Stimulated activated CD8-positive, alpha-beta memory T cell treated with anti-CD3 and anti-CD28 coated beads, Interleukin-4, amount 100 ng/mL, for 1 hour (primary cell): ENCODE measurements at places on chromosomes 2 and 18.
A peak's percentile ranks its signal among the peaks of the same experiment; 100 is the strongest.

GRCh38 chr18:22632191-22632590 is 214.5 kb upstream of the CTAGE1 start:
- DNase-seq = no peak

DNA sequence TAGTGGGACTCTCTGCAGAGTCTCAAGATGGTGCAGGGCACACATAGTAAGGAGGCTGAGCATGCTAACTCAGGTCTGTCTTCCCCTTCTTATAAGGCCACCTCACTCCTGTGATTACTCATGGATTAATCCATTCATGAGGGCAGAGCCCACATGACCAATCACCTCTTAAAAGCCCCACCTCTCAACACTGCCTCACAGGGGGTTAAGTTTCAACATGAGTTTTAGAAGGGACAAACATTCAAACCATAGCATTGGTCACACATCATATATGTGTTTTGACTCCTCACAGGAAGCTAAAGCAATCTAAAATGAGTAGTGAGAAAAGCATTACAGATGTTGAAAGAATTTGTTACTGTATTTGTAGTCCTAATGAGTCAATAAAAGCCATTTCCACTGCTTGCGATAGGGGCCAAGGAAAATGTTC is 57.5 kb downstream of the DTNA start:
- no peak for DNase-seq

- DNase-seq = peak; percentile 9
Observed at GRCh38 chr2:234335661-234336228, 161.1 kb downstream of the ARL4C start.

DNA sequence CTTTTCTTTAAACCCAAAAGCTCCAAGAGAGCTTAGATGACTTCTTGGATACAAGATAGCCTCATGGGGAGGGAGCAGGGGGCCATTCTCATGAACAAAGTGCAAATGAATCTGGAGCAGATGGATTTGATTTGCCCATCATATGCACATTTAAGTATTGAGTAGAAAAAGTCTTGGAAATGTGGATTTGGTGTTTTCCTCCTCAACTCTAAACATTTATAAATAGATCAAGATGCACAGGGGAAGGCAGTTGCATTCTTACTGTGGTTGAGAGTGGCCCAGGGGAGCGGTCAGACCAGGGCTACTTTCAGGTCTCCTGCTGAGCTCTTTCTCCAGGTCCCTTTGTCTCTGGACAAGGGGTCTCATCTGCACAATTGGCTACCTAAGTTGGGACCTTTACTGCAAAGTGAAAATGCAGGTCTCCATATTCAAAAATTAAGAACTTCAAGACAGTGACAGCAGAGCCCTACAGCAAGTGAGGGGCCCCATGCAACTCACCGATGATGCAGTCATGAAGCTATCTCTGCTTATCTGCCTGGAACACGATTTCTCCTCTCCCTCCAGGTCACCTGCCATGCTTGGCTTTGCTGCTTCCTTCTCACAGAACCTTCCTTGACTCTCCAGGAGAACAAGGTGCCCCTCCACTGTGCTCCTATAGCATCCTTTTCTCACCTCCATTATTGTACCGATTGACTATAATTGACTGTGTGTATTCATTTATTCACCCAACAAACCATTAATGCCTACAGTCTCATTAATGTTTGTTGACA is 145.4 kb downstream of the LPIN1 start:
- DNase-seq = no peak

DNA sequence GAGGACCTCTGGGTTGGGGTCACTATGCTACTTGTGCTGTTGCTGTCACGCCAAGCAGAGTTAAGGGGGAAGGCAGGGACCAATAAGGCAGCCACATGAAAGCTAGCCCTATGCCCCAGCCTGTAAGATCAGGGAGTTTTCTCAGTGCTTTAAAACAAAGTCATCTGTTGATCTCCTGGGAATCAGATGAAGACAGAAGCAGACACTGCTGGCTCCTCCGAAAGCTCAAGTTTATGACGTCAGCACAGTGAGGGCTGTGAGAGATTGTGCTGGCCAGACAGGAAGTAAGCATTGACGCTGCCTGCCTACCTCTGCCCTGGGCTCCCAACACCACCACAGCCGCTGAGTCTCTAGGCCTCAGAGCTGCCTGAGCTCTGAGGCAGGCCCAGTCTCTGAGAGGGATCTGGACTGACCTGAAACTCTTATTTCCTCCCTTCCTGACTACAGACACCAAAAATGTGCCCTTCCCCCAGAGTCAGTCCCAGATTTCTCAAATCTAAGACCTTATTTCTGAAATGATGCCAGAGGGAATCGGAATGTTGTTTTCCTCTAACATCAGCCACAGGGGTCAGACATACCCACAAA is 118.1 kb upstream of the EPAS1 start:
- DNase-seq = peak; percentile 34

GRCh38 chr2:177078416-177078815 is 134.2 kb upstream of the HNRNPA3 start:
- DNase-seq = no peak
